Skeletal muscle tissue (tissue), 5 donors: ENCODE measurements at places on chromosomes 7 and 10. TPM values are rescaled to one million over a fixed set of nuclear protein-coding genes. Genes with fewer than 3 reads are reported as not detected.

PLEKHS1 gene
- 0.52 TPM for total RNA-seq

HILPDA gene
- total RNA-seq: 22.4 TPM

TMEM184A gene
- not detected for total RNA-seq

AOAH gene
- 5.2 TPM for total RNA-seq

CFAP58 gene
- total RNA-seq: under 0.01 TPM

LRIT1 gene
- not detected for total RNA-seq

SFMBT2 gene
- 12.5 TPM for total RNA-seq

TMEM196 gene
- total RNA-seq: 0.52 TPM

ETV1 gene
- 6.3 TPM for total RNA-seq

PON3 gene
- total RNA-seq: 5.2 TPM

FKBP6 gene
- total RNA-seq: under 0.01 TPM

MBL2 gene
- total RNA-seq: not detected

RBM20 gene
- 6.3 TPM for total RNA-seq

OR6V1 gene
- total RNA-seq: not detected

GRID1 gene
- total RNA-seq: 2.1 TPM

PRSS2 gene
- not detected for total RNA-seq

NPTX2 gene
- total RNA-seq: 3.1 TPM

OIT3 gene
- total RNA-seq: 10.4 TPM

CCDC146 gene
- total RNA-seq: 16.7 TPM

EBLN1 gene
- total RNA-seq: under 0.01 TPM

AGAP3 gene
- 28.7 TPM for total RNA-seq

CADPS2 gene
- total RNA-seq: 12.5 TPM

RADIL gene
- total RNA-seq: 1.0 TPM

IDI2 gene
- total RNA-seq: not detected

KNDC1 gene
- total RNA-seq: 0.52 TPM

PAPOLB gene
- total RNA-seq: under 0.01 TPM

GSAP gene
- total RNA-seq: 6.8 TPM

MCM7 gene
- total RNA-seq: 42.3 TPM

MKI67 gene
- 6.3 TPM for total RNA-seq

ZSWIM8 gene
- 29.7 TPM for total RNA-seq

THSD7A gene
- 4.7 TPM for total RNA-seq

ZNF138 gene
- 5.7 TPM for total RNA-seq

PPP2R2D gene
- total RNA-seq: 27.1 TPM

CALHM1 gene
- not detected for total RNA-seq

AQP1 gene
- total RNA-seq: 67.8 TPM
